CD14-positive monocyte (primary cell): ENCODE measurements at places on chromosomes 11 and 22.

- peak; percentile 42 for DNase-seq
Measured at GRCh38 chr11:57800444-57801182, 39.0 kb downstream of the CTNND1 start.

DNA sequence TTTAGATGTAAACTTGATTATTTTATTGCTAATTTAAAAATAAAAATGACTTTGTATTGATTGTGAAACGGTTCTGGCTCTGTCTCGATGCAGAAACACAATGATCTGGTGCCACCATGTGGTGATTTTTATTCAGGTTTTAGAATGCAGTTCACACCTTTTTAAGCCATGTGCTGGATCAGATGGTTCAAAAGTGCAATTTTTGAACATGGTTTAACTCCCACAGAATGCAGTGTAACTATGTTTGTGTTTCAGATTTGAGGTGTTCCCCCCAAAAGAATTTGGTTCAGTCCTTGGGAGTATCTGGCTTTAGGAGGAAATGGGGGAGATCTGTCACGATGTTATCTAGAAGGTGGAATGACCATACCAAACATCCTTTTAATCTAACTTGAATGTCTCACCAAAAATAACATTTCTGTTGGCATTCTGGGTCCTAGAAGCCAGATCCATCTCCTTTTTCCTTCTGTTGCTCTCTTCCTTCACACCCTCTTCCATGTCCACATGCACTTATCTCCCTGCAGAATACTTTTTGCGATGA, 7.9 kb downstream of the MRPL16 start:
- DNase-seq = peak; percentile 60

DNA sequence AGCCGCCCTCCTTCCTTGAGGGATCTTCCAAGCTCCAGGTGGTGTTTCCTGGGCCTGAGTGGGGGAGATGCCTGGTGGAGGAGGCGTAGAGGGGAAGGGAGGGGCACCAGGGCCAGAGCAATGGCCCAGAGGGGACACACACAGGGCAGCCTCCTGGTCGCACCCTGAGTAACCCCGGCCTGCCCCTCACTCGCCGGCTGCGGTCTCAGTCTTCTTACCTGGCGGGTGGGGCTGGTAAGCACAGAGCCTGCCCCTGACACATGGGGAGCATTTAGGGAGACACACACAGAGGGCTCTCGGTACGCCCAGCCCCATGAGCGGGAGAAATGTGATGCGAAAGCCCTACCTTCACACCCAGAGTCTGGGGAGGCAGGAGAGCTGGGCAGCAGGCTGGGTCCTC, 23.9 kb downstream of the IGF2 start:
- DNase-seq = no peak

DNA sequence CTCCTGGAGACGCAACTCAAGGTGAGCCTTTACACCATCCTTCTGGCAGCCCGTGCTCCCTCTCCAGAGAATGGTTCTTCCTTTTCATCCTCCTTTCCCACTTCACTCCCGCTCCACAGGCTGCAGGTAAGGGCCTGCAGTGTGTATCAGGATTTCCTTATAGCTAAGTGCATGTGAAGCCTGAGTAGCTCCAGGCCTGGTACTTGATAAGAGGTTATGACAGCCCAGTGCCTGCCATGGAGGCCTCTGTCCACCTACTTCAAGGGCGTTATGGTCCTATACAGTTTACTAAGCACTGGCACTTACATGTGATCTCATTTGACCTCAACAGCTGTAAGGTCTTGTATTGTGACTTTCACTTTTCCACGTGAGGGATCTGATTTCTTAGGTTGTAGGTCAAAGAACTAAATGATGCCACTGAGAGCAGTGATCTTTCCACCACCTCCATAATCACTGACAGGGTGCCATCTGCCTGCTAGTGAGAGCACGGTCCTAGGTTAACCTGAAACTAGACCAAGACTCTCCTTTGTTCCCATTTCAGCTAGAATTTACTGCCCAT, 18.1 kb downstream of the SSH3 start:
- no peak for DNase-seq

GRCh38 chr11:79139900-79140299, 300.9 kb downstream of the TENM4 start:
- DNase-seq = no peak

DNA sequence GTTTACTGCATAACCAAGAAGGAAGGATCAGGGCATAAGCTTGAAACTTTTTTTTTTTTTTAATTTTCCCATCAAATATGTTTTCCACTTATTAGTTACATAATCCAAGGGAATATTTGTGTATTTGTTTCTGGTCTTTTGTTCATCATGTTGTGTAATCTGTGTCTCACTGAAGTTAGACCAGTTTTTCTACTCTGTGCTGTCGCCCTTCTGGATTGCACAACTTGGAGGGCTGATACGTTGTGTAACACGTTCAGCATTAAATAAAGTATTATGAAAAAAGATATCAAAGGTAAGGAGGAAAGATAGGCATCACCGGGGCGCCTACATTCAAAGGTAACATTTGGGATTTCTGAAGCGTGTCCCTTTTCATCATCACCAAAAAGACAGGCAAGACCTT, 3.3 kb upstream of the E2F8 start:
- peak; percentile 63 for DNase-seq

- no peak for DNase-seq
Measured at GRCh38 chr11:70141486-70142220, 61.4 kb upstream of the FADD start.

DNA sequence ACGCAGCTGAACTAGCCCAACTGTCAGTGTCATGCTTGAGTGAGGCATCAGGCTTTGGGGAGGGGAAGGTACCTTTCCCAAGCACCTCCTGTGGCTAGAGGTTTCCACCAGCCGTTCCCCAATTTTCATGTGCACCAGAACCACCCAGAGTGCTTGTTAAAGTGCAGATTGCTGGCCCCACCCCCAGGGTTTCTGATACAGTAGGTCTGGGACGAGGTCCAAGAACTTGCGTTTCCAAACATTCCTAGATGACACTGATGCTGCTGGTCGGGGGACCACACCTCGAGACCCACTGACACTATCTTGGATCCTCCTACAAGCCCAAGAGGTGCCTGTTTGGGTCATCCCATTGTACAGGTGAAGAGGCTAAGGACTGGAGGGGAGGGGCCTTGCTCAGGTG, 59.8 kb downstream of the PDE2A start:
- no peak for DNase-seq

GRCh38 chr11:108886005-108886659, 221.3 kb downstream of the DDX10 start:
- DNase-seq = no peak

- no peak for DNase-seq
Measured at GRCh38 chr11:113265362-113265761, 49.0 kb upstream of the TTC12 start.

- DNase-seq = no peak
Measured at GRCh38 chr22:42340829-42341383, 70.5 kb upstream of the TCF20 start.

DNA sequence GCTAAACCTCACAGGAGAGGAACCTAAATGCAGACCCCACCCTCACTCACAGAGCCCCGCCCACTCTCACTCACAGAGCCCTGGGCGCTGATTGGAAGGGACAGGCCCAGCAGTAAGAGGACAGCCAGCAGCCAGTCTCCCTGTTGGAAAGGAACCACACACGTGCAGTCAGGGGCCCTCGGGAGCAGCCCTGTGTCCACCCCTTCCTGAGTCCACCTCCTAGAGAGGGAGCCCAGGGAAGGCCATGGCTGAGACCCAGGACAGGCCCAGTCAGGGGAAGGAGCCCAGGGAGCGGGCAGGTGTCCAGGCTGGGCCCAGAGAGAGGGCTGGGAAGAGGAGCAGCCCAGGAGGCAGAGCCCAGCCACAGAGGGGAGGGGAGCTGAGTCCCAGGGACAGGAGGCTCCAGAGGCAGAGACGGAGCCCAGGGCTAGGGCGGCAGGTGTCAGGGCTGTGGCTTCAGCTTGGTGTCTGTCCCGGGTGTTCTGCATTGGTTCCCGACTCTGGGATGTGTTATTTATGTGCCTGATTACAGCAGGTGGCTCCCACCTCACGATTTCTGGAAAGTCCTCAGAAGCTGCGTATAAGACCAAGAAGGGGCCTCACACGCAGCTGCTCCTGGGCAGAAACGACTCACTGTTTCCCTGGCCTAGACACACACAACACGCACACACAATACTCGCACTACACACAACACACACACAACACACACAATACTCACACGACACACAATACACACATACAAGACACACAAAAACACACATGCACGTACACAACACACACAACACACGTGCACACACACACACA, 9.0 kb upstream of the APOBEC3H start:
- DNase-seq = no peak

DNA sequence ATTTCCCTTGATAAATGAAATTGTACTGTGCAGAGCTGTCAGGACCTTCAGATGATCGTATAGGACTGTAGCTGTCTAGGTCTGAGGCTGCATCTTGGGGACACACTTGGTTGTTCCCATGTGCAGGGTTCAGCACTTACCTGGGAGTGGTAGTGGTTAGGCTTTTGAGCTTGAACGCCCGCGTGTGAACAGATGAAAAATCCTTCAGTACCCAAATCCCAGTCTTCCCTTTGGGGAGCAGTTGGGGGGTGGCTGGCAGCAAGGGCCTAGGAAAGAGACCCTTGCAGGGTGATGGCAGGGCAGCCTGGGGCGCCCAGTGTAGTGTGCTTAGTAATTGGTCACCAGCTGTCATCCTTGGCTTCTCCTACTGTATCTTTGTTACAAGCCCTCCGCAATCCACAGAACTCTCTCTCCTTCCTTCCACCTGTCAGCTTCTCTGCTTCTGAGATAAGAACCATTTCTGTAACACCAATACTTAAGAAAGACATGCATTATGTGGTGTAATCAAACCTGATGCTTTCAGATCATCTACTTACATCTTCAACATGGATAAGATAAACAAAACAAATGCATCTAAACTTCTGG, 64.6 kb downstream of the MORC2 start:
- no peak for DNase-seq

DNA sequence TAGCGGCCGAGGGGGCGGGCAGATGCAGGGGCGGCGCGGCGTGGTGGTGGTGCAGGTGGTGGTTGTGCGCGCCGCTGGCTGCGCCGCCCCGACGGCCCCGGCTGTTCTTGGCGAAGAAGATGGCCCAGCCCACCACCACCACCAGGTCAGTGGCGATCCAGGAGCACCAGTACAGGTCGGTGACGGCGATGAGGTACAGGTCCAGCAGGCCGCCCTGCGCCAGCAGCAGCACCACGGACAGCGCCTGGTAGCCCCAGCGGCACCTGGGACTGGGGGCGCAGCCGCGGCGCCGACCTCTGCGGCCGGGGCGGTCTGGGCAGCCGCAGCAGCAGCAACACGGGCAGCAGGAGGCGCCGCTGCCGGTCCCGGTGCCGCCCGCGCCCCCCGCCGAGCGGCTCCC, 879 bp downstream of the TMEM121B start:
- peak; percentile 40 for DNase-seq

GRCh38 chr11:30128269-30128932, 102.4 kb upstream of the FSHB start:
- no peak for DNase-seq

GRCh38 chr22:32905400-32905799, 103.9 kb downstream of the TIMP3 start:
- no peak for DNase-seq

- DNase-seq = peak; percentile 16
Measured at GRCh38 chr11:19938169-19938856, 222.0 kb downstream of the DBX1 start.

DNA sequence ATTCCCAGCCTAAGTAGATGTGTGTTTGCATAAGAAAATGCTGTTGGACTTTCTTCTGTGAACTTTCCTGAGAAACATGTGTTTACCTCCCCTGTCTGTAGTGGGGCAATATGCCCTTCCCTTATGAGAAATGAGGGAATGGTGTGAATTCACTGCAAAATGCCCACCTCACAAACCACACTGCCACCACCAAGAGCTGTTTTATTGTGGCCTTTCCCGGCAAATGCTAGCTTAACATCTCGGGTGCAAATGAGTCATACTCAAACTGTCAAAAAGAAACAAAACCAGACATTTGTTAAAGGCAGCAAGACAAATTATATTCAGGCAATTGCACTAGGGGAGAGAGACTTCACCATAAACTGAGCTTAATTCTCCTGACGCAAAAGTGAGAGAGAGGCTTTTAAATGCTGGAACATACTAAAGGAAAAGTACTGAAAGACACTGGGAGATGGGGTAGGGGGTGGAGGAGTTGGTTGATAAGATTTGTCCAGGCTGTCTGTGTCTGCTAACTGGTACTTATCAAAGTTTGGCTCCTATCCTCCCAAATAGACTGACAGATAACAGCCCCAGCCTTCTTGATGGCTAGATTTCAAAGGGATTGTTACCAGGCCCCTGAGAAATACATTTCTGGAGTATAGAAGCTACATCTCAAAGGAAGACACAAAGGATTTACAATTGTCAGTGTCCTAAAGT, 70.9 kb upstream of the OR5AK2 start:
- DNase-seq = no peak

DNA sequence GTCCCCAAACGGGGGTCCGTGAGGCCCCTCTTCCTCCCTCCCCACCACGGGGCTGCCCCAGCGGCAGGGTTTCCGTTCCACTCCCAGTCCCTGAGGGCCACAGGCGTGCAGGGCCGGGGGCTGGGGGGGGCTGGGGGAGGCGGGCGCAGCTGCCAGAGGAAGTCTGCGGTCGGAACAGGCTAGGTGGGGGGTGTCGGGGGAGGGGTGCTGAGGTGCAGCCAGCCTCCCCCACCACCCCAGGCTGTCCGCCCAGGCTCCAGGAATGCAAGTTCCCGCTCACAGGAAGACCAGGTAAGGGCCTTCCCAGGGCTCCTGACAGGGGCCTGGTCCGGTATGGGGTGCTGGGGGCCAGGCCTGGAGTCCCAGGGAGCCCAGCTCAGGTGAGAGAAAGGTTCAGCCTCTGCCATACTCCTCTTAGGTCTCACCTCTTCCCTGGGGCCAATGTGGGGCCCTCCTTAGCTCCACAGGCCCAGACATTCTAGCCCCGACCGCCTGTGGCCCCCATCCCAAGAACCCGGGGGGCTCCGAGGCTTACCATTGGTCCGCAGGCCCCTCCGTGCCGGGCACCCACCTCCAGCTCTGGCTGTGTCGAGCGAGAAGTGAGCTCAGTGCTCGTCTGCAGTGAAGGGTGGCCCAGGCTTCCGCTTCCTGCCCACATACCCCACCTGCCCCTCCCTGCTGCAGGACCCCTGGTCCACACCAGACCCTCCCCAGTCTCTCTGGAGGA, at the start of gene PTPRCAP:
TSS of gene PTPRCAP (minus strand) at position 601 of the 727 bp plus-strand sequence. CDS start at position 538, 63 bp downstream.
- DNase-seq = no peak

DNA sequence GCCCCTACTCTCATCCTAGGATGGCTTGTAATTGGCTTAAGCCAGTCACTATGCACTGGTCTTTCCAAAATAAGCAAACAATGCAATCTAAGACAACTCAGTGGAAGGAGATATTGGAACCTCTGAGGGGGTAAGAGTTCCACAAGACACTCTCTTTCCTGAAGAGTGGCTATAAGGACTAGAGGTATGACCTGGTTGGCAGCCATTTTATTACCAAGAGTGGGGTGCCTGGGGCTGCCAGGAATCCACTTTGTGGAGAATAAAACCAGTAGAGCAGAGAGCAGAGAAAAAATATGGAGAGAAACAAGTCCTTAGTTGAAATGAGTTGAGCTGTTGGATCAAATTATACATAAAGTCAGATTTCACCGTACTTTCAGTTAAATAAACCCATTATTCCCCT, 38.8 kb upstream of the CAPRIN1 start:
- DNase-seq = no peak
